A172 (cell line): ENCODE measurements at places on chromosomes 5 and 9.
A peak's percentile ranks its signal among the peaks of the same experiment; 100 is the strongest.

DNA sequence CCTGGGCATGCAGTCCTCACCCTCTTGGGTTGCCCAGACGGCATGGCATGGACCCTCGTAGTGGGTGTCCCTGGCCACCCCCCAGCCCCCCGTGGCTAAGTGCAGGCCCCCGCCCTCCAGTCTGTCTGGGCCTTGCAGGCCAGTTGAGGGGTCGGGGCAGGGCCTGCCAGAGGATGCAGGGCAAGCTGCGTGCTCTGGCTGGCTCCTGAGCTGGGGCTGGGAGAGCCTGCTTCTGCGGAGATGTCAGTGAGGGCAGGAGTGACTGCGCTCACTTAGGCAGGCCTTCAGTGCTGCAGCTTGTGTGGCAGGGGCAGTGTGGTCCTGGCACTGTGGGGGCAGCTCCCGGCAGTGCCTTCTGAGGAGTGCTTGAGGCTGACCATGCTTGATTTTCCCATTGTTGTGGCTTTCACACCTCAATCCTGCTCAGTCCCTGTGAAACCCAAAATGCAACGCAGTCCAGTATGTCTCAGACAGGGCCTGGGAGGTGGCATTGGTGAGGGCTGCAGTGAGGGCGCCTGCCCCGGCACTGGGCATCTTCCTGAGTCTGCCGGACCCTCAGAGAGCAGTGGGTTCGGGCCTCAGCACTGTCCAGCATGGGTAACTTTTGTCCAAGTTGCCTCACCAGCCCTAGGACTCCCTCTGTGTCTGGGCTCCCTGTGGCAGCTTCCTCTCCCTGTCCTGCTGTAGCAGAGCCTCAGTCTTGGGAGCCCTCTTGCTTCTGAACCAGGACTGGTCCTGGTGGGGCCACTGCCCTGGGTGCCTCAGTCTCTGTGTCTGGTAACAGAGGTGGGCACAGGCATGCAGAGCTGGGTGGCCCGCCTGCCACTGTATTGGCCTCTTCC lies 93.0 kb downstream of the PHF2 start:
- DNase-seq = no peak

- no peak for DNase-seq
Observed at GRCh38 chr9:74639112-74639511, 142.0 kb downstream of the RORB start.

GRCh38 chr9:78831726-78832125 lies 534.8 kb downstream of the PSAT1 start:
- DNase-seq = no peak

GRCh38 chr9:257957-258356 lies 43.3 kb downstream of the DOCK8 start:
- DNase-seq = no peak

DNA sequence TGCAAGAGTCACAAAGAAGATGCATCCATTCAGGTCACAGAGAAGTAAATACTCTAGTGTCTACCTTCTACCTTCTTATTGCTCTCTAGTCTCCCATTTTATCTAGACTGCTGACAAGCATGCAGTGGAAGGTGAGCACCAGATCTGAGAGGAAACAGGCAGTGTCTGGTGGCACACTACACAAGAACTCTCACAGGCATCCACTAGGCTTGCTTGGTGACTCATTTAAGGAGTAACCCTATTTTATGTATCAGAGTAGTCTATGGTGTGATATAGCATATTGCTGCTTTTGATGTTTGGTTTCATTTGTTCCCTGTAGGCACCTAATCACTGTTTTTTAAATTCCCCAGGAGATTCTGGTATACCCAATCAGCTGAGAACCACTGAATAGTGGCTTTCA lies 1.6 kb upstream of the THBS4 start:
- no peak for DNase-seq

GRCh38 chr9:117403403-117403811 lies 11.4 kb downstream of the ASTN2 start:
- DNase-seq = no peak

- no peak for DNase-seq
Observed at GRCh38 chr5:80041527-80041926, 6.4 kb downstream of the THBS4 start.

DNA sequence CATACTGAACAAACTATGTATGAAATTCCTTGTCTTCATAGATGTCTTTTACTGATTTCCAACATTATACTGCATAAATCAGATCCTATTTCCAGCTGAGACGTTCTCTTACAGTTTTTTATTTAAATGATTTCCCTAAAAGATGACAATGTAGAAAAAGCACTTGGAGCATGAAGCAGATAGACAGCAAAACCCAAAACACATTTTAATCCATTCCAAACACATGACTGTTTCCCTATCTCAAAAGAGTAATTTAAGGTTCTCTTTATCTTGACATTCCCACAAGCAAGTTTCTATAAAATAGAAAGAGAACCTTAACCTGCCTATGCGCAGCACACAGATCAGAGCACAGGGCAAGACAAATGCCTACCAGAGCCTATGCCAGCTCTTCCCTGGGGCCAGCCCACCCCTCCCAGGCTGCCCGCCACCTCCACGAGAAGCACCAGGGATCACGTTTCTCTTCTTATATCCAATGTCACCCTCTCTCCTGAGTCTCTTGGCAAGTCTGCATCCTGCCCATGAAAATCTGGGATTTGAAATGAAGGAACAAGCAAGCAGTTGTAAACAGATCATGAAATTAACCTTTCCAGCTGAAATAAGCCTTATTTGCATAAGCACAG lies 52.4 kb downstream of the RETREG1 start:
- DNase-seq = no peak

- DNase-seq = no peak
Observed at GRCh38 chr5:81021486-81021885, 61.3 kb downstream of the RASGRF2 start.

GRCh38 chr5:61999371-61999770 lies 306.6 kb upstream of the KIF2A start:
- DNase-seq = no peak

DNA sequence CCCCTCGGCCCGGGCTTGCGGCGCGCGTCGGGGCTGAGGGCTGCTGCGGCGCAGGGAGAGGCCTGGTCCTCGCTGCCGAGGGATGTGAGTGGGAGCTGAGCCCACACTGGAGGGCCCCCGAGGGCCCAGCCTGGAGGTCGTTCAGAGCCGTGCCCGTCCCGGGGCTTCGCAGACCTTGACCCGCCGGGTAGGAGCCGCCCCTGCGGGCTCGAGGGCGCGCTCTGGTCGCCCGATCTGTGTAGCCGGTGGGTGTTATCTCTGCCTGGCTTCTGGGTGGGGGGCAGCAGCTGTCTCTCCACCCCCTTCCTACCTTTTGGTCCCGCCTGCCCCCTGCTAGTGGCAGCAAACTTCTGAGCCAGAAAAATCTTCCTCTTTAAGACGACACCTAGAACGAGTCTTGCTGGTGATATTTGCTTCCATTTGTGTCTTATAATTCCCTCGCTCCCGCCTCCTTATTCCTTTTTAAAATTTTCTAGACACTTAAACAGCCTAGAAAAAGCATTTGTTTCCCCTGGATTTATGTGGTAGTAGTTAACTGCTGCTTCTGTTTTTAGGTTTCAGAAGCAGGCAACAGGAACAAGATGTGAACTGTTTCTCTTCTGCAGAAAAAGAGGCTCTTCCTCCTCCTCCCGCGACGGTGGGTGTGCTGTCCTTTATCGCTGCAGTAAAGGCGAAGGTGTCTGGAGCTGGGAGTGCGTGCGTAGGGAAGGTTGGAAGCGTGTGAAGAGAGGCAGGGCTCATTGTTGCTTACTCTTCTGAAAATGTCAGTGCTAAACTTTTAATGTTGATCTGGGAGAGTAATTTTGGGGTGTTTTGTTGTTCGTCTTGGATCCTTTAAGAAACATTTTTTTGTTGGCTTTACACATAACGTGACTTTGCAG lies 554 bp downstream of the JAK2 start:
- peak; percentile 42 for DNase-seq

DNA sequence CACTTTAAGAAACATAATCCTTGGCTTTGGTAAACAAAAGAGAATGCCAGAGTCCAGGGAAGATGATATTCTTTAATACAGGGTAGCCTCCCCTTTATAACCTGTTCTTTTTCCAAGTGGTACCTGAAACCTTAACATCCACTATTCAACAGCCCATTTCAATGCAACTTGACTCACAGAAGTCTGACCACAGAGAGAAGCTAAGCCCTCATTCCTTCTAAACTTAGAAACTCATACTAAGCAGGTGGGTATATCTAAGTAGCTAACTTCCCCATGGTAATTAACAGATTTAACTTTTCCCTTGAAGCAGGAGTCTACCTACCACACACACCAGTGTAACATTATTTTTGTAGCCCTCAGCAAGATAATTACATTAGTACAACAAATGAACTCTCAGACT lies 91.9 kb downstream of the CEMIP2 start:
- DNase-seq = no peak

DNA sequence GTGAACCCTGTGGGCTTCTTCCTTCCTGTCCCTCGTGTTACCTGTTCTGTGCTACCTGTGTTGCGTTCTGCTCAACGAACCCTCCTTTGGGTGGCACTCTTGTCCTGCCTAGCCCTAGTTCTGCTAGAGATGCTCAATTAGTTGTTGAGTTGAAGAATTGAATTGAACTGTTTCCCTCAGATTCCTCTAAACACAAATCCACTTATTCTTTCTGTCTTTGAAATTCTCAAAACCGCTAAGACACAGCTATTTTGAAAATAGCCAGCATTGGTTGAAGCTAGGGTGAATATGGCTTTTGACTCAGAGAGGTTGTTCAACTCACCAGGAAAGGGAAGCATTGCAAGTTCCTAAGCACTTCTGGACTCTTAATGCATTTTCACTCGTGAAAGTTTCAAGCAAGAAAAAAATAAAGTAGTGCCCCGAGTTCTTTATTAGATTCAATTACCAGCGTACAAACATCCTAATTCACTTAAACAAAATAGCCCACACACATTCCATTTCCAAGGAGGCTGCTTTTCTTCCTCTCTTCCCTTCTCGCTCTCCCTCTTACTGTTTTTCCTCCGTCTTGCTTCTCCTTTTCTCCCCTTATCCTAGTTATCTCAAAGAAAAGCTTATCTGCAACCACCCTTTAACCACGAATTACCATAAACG lies 642 bp upstream of the ITGA1 start:
- no peak for DNase-seq
